ENCODE measurements at places on chromosomes 11 and 22.

GRCh38 chr11:10502065-10502680 is 38.8 kb downstream of the RNF141 start:
- DNase-seq = no peak

GRCh38 chr11:19881177-19881576 is 168.5 kb downstream of the NAV2 start:
- DNase-seq = no peak

DNA sequence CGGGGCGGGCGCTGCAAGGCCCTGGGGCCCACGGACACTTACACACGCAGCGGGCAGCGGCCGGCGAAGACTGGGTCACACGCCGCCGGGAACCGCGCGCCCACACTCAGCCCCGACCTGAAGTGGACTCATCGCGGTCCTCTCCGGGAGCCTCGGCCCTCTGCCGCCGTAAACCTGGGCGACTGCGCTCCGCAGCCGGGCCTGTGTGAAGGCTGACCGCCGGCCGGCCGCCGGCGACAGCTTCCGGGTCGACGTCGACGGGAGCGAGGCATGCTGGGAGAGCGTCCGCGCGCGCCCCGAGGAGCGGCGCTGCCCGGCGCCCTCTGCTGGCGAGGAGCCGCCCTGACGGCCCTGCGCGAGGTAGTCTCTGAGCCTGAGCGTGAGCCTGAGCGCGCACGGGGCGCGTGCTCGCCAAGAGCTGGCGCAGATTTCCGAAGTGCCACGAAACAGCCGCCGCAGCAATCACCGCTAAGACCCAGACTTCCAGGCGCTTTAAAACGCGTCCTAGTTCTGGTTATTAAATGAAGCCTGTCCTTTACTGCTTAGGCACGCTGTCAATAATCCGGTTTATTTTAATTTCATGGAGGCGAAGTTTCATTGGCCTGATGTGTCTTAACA is at the start of gene SNX19:
TSS of gene SNX19 (minus strand) at position 242 of the 618 bp plus-strand sequence. CDS start 540 bp downstream, outside the sequence.
- peak; percentile 95 for DNase-seq

DNA sequence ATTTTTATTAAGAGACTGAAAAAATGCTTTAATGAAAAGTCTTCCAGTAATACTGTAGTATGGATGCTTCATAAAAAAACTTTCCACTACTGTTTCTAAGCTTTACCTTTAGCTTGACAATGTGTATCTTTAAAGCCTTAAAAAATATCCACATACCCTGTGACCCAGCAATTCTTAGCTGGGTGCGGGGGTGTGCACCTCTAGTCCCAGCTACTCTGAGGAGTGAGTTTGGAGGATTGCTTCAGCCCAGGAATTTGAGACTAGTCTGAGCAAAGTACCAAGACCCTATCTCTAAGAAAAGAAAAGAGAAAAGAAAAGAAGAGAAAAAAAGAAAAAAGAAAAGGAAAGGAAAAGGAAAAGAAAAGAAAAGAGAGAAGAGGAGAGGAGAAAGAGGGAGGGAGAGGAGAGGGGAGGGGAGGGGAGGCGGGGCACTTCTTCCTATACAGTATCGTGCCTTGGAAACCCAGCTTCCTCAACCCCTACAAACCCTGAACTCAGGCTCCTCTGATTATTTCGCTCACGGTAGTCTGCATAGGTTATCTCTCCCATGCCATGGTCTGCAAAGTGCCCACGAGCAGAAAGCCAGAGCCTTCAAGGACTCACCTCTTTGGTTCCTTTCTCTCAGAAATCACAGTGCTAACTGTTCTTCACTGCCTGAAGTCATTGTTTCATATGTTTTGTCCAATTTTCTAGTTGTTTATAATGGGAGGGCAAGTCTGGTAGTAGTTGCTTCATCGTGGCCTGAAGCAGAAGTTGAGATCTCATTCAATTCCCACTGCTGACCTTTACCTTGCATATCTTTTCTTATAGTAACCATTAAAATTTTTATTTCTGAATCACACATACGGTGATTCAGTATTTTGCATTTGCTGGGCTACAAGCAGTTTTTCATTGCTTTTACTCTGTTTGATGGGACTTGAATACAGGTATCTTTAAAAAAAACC is 82.2 kb downstream of the FAM83F start:
- DNase-seq = no peak

DNA sequence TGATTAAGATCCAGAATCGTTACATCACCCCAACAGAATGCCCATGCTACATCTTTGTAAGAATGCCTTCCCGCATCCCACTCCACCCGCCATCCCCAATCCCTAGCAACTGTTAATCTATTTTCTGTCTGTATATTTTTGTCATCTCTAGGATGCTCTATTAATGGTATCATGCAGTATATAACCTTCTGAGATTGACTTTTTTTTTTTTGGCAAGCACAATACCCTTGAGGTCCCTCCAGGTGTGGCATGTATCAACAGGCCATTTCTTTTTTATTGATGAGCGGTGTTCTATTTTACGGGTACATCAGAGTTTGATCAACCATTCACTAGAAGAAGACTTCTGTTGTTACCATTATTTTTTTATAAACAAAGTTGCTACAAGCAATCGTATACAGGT is 30.2 kb upstream of the SCN3B start:
- no peak for DNase-seq

DNA sequence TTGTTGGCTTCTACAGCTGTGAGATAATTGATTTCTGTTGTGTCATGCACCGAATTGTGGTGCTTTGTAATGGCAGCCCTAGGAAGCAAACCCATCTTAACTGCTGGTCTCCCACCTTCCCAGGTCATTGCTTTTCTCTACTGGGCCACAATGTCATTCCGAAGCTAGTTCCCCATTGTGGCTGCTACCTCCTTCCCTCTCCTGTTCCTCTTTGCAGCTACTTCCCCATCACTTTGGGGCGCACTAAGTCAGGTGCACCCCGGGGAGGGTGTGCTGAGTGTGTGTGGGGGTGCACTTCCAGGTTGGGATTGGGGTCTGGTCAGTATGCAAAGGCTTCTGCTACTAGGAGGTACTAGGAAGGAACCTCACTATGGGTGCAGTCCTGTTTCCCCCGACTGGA is 109.3 kb downstream of the ST3GAL4 start:
- DNase-seq = no peak

DNA sequence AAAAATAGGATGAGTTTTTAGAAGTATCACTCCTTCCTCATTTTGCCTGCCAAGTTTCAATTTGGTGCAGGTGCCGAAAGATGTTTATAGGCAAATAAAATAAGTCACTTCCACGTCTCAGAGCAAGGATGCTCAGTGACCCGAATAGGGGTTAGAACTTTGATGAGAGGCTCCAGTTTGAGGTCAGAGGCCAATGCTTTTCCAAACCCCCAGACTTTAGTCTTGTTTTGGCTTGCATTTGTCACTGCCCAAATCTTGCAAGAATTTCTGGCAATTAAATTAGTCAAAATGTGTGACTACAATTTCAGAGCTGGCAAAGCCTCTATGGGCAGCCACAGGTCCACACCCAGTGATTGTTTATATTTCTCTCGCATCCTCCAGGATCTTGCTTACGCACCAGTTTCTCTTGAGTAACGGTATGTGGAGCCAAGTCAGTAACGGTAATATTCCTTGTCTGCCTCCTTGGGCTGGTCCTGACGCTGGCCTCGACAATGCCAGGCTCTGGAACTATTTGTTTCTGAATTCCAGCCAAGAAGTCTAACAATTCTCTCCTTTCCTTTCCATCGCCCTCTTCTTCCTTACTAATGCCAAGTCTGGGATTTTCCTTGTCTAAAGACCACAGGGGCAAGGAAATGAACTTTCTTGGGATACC is 9.9 kb upstream of the NUP160 start:
- peak; percentile 31 for DNase-seq

DNA sequence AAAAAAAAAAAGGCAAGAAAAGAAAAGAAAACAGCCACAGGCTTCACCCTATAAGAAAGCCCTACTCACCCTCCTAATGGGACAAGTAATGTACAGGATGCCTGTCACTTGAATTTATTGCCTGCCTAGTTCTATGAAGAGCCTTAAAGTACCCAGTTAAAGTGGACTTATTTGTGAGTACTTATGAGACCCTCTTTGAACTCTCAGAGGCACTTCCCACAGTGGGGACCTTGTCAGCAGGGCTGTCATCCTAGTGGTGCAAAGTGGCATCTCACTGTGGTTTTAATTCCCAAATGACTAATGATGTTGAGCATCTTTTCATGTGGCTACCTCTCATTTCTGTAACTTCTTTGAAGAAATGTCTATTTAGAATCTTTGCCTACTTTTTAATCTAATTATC is 41.8 kb upstream of the BARX2 start:
- no peak for DNase-seq

GRCh38 chr11:2549491-2549875 is 104.7 kb downstream of the KCNQ1 start:
- DNase-seq = no peak

DNA sequence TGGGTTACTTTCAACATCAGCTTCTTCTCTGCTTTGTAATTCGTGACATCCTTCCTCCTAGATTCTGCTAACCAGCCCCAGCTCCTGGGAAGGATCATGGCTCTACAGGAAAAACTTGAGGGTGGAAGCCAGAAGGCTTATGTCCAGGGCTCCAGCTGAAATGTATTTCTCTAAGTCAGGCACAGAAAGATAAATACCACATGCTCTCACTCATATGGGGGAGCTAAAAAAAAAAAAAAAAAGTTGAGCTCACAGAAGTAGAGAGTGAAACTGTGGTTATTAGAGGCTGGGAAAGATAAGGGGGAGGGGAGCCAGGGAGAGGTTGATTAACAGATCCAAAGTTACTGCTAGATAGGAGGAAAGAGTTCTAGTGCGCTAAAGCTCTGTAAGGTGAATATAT is 74.9 kb downstream of the DSCAML1 start:
- DNase-seq = no peak

- peak; percentile 46 for DNase-seq
Observed at GRCh38 chr11:75689863-75690609, 21.2 kb upstream of the MAP6 start.

GRCh38 chr11:122439866-122440810 is 215.4 kb upstream of the UBASH3B start:
- DNase-seq = no peak

- DNase-seq = no peak
Observed at GRCh38 chr22:42626951-42627625, 12.4 kb upstream of the POLDIP3 start.

DNA sequence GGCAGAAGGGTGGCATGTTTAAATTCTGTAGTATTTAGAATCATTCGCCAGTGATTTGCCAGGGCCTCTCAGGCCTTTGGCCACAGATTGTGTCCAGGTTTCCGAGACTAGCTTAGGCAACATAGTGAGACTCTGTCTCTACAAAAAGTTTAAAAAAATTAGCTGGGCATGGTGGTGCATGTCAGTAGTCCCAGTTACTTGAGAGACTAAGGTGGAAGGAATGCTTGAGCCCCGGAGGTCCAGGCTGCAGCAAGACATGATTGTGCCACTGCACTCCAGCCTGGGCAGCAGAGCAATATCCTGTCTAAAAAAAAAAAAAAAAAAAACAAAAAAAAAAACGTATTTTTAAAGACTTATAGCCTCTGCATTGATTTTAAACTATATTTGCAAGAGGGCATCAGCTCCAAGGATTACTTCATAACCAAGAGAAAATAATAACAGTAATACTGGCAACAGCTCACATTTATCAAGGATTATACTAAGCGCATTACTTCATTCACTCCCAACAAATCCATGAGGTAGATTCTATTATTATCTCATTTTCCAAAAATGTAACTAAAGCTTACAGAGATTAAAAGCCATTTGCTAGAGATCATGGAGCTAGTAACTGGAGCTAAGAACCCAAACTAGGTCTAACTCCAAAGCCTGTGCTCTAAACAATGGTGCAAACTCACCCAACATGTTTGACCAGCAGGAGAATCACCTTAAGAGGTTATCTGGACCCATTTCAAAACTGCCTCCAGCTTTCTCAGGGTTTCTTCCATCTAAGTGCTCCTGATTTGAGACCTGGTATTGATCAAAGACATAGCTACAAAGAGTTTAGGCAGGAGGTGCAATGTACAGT is 32.6 kb upstream of the SLC6A5 start:
- DNase-seq = no peak

GRCh38 chr22:50476868-50477267 is 2.0 kb upstream of the SBF1 start:
- DNase-seq = no peak

DNA sequence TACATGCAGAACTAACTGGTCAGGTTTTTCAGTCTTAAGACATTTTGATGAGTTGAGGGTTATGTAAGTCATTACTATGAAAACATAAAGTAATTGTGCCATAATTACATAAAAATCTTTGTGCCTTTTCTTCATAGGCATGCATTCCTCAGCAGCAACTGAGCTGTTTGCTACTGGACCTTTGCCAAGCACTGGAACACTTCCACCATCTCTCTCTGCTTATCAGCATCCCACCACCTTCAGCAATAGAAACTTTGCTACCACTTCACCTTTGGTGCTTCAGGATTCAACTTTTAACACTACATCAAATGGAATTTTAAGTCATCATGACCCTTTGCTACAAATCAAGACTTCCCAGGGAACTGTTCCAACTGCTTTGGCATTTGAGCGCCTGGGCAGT is 39.0 kb downstream of the QSER1 start:
- DNase-seq = no peak

- peak; percentile 98 for DNase-seq
Observed at GRCh38 chr22:21952586-21953571, at the start of gene PPM1F. Gene PPM1F (minus strand): TSS chr22:21952848. CDS start chr22:21946048, 6,800 bp downstream.

DNA sequence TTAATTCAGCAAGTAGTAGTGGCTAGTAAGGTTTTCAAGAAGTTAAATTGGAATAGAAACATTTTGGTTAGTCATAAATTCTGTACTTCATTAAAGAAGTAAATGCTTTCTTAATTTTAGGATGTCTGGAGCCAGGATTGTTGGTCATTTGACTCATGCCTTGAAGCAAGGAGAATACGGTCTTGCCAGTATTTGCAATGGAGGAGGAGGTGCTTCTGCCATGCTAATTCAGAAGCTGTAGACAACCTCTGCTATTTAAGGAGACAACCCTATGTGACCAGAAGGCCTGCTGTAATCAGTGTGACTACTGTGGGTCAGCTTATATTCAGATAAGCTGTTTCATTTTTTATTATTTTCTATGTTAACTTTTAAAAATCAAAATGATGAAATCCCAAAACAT is 25.8 kb downstream of the ACAT1 start:
- DNase-seq = no peak

GRCh38 chr11:110613197-110613918 is 98.9 kb downstream of the ARHGAP20 start:
- DNase-seq = no peak

DNA sequence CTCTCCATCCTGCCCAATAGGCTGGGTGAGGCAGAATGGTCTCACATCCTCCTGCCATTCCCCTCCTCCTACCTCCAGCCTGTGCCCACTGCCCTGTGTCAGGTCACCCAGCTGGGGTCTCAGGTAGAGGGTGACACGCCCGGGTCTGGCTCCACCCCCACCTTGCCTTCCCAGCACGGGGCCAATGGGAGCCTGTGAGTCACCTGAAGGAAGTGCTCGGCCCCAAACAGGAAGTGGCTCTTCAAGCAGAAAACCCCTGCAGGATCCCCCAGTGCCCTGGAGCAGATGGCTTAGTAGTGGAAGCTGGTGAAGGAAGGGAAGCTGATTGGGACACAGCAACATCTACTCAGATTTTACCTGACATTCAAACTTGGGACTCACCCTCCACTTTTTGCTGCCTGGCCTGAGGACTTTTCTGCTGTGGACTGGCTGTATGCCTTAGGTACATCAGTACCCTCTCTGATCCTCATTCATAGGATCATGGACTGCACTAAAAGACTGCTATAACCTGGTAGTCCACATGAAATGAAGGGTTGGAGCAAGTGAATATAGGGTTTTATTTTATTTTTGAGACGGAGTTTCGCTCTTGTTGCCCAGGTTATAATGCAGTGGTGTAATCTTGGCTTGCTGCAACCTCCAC is 33.4 kb downstream of the GDPD5 start:
- peak; percentile 64 for DNase-seq

Data from GM10248 (cell line).